ENCODE measurements at places on chromosomes 11 and 22.
A peak's percentile ranks its signal among the peaks of the same experiment; 100 is the strongest.

DNA sequence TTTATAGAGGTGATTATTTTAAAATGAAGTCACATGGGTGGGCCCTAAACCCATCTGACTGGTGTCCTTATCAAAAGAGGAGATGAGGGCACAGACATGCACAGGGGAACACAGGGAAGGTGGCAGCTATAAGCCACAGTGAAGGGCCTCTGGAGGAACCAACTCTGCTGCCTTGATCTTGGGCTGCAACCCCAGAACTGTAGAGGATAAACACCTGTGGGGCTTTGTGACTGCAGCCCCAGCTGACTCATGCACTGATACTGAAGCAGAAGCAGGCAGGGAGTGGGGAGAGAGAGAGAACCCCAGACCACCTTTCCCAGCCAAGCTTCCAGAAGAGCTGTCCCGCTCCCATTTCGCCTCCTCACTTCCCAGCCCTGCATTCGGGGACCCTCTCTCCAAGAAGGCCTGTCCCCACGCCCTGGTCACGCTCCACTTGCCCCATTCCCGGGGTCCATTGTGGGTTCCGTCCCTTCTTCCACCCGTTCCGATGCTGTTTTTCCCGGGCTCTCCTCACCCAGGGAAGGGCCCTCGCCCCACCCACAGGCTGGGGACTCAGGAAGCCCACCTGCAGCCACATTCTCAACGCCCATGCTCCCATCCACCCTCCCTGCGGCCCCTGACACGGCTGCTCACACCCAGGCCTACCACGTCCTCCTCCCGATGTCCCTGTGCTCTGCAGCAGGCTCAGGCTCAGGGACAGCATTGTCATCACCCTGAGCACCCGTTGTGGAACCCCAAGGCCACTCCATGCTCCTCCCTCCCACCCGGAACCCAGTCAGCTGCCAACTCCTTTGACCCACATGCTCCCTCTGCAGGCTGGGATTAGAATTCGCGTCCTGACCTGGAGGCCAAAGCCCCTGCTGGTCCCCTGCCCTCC lies 90.8 kb upstream of the SHANK2 start:
- DNase-seq: peak; percentile 13

GRCh38 chr22:36175892-36176291 lies 15.3 kb upstream of the APOL3 start:
- DNase-seq: no peak

- no peak for DNase-seq
Observed at GRCh38 chr11:16935518-16936302, 78.5 kb downstream of the PLEKHA7 start.

- DNase-seq: no peak
Observed at GRCh38 chr11:61710019-61710418, 29.8 kb downstream of the DAGLA start.
